Fibroblast of villous mesenchyme (primary cell): ENCODE measurements at places on chromosomes 7 and 10.
A peak's percentile ranks its signal among the peaks of the same experiment; 100 is the strongest.

GRCh38 chr10:13617116-13617515, 30.4 kb downstream of the PRPF18 start:
- peak; percentile 20 for DNase-seq

GRCh38 chr7:142434666-142435167, 176.9 kb upstream of the PRSS58 start:
- no peak for DNase-seq

- DNase-seq: no peak
Measured at GRCh38 chr10:25082276-25083204, 66.1 kb downstream of the THNSL1 start.

DNA sequence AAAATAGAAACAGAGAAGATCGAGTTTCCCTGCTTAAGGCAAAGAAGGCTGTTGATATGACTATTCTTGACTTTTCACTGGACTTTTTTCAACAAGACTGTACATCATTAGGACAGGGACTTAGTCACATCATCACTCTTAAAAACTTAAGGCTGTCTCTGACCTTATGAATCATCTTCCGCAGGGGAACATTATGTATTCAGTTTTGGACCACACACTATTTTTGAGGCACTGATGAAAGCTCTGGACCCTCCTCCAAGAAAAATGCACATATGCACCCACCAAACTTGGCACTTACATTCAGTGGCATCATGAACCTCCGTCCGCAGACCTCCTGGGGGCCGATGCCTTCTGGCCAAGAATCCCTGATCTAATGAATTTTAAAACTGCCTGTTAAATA, 96.4 kb downstream of the CALD1 start:
- peak; percentile 79 for DNase-seq
